ENCODE measurements at places on chromosomes 7 and 10.

DNA sequence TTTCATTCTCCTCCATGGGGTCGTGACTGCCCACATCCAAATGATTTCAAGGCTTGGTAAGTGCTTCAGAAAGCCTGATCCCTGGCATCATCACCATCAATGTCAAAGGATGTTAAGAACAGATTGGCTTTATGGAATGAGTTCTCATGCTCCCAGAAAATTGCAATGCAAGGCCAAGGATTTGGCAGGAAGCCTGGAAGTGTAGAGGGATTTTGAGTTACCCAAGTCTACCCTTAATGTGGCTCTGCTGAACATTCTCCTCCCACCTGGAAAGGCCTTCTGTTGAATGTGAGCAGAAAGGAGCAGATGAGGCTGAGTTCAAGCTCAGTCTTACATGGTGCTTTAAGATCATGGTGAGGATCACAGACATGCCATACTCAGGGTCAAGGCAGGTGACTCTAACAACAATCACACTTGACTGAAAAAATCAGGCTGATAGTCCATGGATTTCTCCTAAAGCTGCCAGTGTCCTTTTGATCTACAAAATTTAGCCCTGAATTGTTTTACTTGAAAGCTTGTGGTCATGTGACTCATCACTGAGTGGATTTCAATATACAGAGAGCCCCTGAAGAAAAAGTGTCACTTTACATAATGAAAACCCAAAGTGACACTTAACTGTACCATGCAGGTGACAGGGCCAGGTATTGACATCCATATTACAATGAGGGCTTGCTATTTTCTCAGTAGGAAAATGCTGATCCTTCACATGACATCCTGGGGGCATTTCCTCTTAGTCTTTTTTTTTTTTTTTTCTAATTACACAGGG lies 111.1 kb upstream of the PDLIM1 start:
- DNase-seq, result peak; percentile 5

DNA sequence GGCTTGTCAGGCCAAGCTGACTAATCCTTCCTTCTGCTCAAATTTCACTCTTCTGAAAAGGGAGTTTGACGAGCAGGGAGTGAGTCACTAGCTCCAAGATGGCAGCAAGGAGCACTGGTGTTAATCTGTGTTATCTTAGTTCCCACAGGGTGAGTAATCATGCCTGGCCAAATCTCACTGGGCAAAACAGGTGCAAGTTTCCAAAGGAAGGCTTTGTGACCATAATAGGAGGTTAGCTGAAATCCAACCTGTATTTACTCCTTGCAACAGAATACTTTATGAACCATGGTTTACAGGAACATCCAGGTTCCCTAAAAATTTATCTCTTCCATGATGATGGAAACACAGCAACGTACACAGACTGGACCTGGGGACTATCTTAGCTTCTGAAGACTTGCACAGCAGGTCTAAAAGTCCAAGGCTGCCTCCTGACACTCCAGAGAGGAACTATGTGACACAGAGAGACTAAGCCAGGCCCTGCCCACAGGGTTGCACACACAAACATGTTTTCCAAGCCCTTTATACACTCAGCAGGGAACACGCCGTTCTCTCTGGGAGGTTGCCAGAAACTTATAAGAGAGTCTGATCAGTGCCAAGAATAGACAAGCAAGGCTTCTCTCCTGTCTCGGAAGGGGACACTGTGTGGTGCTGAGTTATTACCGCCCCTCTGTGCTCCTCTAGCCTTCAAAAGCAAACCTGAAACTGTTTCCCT lies 46.3 kb downstream of the PDK4 start:
- DNase-seq, result peak; percentile 90

- no peak for DNase-seq
Measured at GRCh38 chr7:96654630-96655188, 54.9 kb downstream of the SEM1 start.

- DNase-seq, result no peak
Measured at GRCh38 chr7:121228779-121229178, 100.0 kb upstream of the WNT16 start.

GRCh38 chr10:22681783-22682183 lies 32.6 kb downstream of the PIP4K2A start:
- DNase-seq, result peak; percentile 79

DNA sequence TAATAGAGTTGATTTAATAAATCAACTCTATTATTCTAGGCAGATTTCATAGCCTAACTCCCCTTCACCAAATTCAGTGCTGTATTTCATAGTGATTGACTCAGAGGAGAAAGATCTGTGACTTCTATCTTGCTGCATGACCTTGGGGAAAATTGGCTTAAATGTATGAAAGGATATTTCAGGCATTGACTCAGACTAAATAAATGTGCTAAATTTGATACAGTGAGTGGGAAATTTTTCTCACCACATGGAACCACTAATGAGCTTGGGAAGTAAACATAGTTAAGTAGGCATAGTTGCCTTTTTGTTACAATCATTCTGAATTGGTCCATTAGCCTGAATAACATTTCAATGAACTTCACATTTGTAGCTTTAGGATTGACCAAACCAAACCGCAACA lies 89.0 kb upstream of the PRPS1L1 start:
- DNase-seq, result no peak

- DNase-seq, result peak; percentile 90
Measured at GRCh38 chr10:69696073-69696731, 66.2 kb downstream of the FAM241B start.

DNA sequence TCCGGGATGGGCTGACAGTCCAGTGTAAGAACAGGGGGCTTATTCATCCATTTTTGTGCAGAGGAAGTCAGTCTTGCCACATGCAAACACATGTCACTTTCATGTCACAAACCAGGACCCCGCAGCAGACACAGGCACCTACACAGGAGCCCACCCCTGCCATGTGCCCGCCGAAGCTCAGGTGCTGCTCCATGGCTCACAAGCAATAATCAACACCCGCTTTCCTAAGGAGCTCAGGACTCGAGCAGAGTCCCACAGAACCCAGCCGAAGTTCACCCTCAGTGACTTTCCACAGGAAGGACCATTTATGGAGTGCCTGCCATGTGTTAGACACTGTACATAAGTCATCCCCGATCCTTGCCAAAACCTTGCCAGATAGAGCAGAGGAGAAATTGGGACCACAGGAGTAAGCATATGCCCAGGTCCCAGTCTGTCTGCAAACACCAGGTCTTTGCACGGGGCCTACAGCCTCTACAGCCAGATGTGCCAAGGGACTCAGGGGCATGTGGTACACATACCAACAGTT lies 99.4 kb downstream of the EBF3 start:
- no peak for DNase-seq

DNA sequence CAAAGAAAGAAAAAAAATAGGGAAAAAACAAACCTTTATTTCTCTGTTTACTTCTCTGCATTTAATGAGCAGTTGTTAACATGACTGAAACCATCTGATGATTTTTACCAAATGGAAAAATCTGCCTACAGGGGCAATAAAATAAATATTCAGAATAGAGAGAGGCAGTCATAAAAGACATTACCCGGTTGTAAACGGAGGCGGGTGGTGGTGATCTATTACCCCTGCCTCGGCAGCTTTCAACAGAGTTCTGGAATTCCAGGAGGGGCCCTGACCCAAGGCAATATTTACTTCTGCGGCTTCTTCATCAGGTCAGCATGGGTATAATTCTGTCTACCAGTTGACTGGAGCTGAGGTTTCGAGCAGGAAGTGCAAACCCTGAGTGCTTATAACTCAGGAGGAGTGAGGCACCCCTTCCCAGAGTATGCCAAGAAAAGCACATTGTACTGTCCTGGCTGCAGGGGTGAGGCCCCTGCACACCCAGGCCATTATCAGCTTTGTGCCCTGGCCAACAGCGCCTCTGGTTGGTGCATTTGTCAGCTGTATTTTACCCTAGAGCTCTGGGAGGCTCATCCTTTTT lies 8.2 kb upstream of the CXCL12 start:
- DNase-seq, result no peak
